ENCODE measurements at places on chromosomes 11 and 22. TPM values are rescaled to one million over a fixed set of nuclear protein-coding genes. Genes with fewer than 3 reads are reported as not detected.

The TBX10 gene
- not detected for total RNA-seq

The OR10A6 gene
- total RNA-seq, result under 0.01 TPM

The CCND1 gene
- total RNA-seq, result 227 TPM

The SLC16A8 gene
- under 0.01 TPM for total RNA-seq

The SERPING1 gene
- 19.6 TPM for total RNA-seq

The CCDC15 gene
- 2.2 TPM for total RNA-seq

The PIK3IP1 gene
- total RNA-seq, result 22.0 TPM

The CDC42EP2 gene
- 24.5 TPM for total RNA-seq

The OR8G5 gene
- total RNA-seq, result not detected

The SYCE3 gene
- total RNA-seq, result not detected

The SLN gene
- not detected for total RNA-seq

The WNT7B gene
- total RNA-seq, result not detected

The TEX12 gene
- total RNA-seq, result 0.65 TPM

The HTR3A gene
- not detected for total RNA-seq

The PDGFD gene
- total RNA-seq, result 2.3 TPM

The TP53I11 gene
- total RNA-seq, result 22.0 TPM

The UCP3 gene
- 0.65 TPM for total RNA-seq

The C22orf23 gene
- total RNA-seq, result 0.43 TPM

The OR10G4 gene
- total RNA-seq, result not detected

The APOL4 gene
- total RNA-seq, result 0.52 TPM

The POTEH gene
- not detected for total RNA-seq

The BATF2 gene
- total RNA-seq, result 1.4 TPM

The DEUP1 gene
- total RNA-seq, result 0.65 TPM

The GLB1L3 gene
- 0.32 TPM for total RNA-seq

The CCDC89 gene
- total RNA-seq, result 5.7 TPM

The MUC5AC gene
- not detected for total RNA-seq

The MS4A5 gene
- total RNA-seq, result not detected

The TBC1D10A gene
- 18.0 TPM for total RNA-seq

Measured in articular chondrocyte of knee joint (primary cell).